ENCODE measurements at places on chromosomes 4 and X.

DNA sequence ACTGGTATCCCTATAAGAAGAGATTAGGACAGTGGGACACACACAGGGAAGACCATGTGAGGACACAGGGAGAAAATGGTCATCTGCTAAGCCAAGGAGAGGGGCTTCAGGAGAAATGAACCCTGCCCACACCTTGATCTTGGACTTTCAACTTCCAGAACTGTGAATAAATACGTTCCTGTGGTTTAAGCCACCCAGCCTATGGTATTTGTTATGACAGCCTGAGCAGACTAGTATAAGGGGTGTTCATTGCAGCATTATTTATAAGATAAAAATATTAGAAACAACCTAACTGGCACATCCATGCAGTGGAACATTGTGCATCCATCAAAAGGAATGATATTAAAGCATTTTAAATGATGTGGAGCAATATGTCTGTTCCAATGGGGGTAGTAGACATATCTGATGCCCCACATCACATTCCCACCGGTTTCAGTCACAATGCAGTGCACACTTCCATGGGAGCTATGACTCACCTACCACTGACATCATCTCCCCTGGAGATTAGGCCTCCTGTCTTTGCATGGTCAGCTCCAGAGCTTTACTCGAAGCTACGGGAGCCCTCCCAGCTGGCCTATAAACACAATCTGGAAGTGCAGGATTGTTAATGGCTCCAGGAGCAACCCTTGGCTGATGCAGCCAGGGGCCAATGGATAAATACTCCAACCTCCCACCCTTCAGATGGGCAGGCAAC, 38.9 kb upstream of the MAMLD1 start:
- DNase-seq, result peak; percentile 53

DNA sequence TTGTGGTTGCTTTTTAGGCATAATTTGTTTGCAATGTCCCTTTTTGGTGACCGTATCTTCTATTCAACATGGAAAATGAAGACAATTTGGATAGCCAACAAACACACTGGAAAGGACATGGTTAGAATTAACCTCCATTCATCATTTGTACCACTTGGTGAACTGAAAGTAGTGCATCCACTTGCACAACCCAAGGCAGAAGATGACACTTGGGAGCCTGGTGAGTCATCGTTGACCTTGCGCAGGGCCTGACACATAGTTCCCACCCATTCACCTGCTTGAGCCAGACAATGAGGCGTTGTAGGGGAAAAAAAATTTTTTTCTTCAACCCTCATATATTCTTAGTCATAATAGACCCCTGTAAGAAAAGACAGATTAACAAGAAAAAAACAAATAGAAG, 32.4 kb downstream of the EGF start:
- DNase-seq, result peak; percentile 18

GRCh38 chr4:90112715-90113114, 14.5 kb upstream of the CCSER1 start:
- no peak for DNase-seq

GRCh38 chr4:118034053-118034785, at the start of gene NDST3:
Gene NDST3 (plus strand): TSS chr4:118034486. CDS start chr4:118053911, 19,425 bp downstream.
- DNase-seq, result peak; percentile 26

GRCh38 chr4:17718471-17718870, 63.0 kb downstream of the FAM184B start:
- DNase-seq, result no peak

- no peak for DNase-seq
Observed at GRCh38 chr4:133402616-133403015, 253.5 kb downstream of the PCDH10 start.

Measured in adrenal gland (tissue), 19 donors.